Astrocyte (in vitro differentiated cells and primary cell): ENCODE measurements at places on chromosomes 1 and 21. TPM values are rescaled to one million over a fixed set of nuclear protein-coding genes. Genes with fewer than 3 reads are reported as not detected.

OR2T2 gene
- not detected in 2 replicates for total RNA-seq

DNA sequence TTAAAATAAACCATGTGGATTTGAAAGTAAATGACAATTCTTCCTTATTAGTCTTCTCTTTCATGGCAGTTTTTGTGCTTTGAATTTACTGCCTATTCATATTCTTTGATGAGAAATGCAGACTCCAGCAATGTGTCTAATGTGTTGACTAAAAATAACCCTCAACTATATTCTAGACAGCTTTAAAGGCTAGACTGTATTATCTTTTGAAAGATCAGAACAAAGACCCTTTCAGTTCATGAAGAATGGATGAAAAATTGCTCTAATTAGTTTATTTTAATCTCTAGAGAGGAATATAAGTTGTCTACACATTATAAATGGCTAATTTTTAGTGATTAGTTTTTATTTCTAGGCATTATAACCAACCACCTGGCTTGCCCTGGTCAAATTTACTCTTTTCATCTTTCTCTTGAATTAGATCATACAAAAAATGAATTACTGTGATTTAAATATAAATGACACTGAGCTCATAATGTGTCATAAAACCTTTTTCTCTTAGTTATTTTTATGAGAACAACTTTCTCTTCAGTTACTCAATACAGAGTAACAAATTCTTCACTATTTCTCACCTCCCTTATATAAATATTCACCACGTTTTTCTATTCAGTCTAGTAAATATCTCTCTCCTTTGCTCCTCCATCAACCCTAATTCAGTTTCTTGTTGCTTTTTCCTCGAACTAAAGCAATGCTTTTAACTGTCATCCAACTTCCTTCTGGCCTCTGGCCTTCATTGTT, 428.5 kb upstream of the TMPRSS15 start:
- H3K4me3 ChIP-seq = no peak overlapping the region
- no peaks in the 10 kb centered on the region for H3K4me1 ChIP-seq
- H3K27me3 ChIP-seq = no peaks in the 10 kb centered on the region

DNA sequence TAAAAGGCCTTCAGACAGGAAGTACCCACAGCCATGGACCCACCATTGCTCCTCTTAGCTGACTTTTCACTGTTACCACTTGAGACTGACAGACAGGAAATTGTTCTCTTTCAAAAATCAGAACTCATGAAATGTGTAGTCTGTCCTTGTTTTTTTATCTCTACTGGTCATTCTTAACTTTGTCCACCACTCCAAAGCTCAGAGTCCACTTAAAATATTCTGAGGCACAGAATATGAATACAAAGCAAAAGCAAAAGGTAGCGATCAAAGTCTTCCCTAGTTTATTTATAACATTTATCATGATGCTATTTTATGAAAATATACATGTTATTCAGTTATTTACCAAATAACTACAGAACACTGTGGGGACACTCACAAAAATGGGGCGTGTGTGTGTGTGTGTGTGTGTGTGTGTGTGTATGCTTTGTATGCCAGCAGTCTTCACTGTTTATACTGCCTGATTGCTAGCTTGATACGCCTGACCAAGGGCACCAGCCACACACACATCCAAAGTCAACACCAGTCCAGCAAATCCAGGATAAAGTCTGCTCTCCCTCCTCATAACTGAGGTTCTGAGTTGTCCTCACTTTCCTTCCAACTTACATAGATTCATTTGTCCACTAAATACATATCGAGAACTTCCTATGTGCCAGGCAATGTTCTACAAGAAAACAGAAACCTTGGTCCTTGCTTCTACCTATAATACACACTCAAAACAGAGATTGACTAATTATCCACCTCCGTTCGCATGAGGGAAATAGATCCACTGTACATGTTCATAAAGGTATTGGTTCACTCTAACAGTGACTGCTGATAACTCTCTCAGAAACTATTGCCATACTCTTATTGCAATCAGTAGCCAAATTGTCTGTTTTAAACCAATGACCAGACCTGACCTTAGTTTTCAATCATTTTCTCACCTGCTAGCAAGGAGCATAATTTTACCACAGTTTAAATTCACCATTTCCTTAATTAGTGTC, 79.4 kb downstream of the ERICH3 start:
- H3K4me1 ChIP-seq = no peaks in the 10 kb centered on the region
- H3K27ac ChIP-seq = no peak overlapping the region
- DNase-seq = no peak

DNA sequence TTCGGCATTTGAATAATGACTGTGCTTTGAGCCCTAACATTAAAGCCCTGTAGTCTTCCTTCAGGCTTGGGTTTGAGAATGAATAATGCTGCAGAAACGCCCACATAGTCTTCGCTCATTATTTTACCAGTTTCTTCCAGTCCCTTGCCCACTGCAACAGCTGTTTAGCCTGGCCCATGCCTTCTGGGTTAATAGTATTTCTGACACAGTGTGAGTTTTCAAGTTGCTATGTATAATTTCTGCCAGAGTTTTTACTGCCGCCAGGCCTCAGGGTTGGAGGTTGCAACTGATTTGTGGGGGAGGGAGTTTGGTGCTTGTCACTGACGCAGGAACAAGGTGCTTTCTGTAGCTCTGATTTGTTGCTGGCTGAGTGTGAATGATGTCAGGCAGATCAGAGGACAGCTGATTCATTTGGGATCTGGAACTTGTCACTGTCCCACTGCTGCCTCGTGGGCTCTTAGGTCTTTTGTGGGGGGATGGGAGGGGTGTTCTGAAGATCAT, 109.8 kb downstream of the MAST2 start:
- no peaks in the 10 kb centered on the region for H3K36me3 ChIP-seq
- peak overlapping the region; percentile 1 for H3K4me3 ChIP-seq
- H3K27ac ChIP-seq = peak overlapping the region; percentile 75
- peaks cover 17% of the 10 kb centered on the region for H3K4me1 ChIP-seq

DNA sequence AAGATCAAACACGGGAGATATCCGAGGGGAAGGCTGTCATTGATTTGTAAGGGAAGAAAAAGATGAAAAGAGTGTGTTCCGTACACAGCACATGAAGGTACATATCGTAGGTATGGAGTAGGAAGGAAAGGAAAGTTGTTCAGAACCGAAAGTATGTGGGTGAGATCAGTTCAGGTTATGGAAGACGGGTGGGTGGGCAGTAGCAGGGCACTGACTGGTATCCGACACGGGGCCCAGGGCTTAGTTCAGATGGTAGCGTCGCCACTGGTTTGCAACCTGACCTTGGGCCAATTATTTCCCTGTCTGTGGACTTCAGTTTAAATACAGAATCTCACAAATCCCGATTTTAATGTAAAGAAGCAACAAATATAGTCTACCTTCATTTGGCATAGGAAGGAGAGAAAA, 27.8 kb upstream of the A3GALT2 start:
- no peaks in the 10 kb centered on the region for H3K27me3 ChIP-seq
- peaks cover 12% of the 10 kb centered on the region for H3K36me3 ChIP-seq
- H3K4me3 ChIP-seq = peak overlapping the region; percentile 94
- peak overlapping the region; percentile 87 for H3K27ac ChIP-seq

DNA sequence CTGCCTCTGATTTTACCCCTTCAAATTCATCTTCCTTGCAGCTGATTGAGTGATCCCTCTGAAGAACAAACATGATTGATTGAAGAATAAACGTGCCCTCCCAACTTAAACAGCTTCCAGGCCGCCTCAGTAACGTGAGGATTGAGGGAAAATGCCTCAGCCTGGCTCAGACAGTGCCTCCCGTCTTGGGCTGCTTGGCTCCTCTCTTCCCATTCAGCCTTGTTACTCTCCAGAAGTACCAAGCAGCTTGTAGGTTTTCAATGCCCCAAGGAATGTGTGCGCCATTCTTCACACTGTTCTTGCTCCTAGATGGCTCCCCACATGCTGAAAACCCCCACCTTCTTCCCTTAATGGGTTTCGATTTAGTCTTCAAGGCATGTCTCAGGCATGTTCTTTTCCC, 51.8 kb downstream of the ST6GALNAC5 start:
- no peak overlapping the region for H3K4me3 ChIP-seq
- no peak overlapping the region for H3K27ac ChIP-seq
- no peak for DNase-seq
- H3K27me3 ChIP-seq = no peaks in the 10 kb centered on the region

SERPINC1 gene
- not detected in 2 replicates for total RNA-seq

DNA sequence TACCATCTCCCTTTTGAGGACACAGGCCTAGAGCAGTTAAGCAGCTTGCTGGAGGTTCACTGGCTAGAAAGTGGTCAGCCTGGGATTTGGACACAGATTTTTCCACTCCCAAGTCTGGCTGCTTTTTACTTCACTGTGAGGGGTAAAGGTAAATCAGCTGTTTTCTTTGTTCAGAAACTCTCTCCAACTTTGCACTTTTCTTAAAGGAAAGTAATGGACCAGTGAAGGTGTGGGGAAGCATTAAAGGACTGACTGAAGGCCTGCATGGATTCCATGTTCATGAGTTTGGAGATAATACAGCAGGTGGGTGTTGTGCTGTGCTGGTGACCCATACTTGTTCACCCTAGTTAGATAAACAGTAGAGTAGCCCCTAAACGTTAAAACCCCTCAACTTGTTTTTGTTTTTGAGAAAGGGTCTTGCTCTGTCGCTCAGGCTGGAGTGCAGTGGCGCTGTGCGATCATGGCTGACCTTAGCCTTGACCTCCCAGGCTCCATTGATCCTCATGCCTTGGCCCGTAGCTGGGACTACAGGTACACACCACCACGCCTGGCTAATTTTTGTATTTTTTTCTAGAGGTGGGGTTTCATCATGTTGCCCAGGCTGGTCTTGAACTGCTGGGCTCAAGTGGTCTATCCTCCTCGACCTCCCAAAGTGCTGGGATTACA, 4.2 kb downstream of the SOD1 start:
- peaks cover 17% of the 10 kb centered on the region for H3K4me1 ChIP-seq
- no peak overlapping the region for H3K4me3 ChIP-seq
- no peak for DNase-seq
- H3K27ac ChIP-seq = no peak overlapping the region
- no peaks in the 10 kb centered on the region for H3K27me3 ChIP-seq

NECAP2 gene
- total RNA-seq = 78.2 and 80.9 TPM in 2 replicates

GRCh38 chr1:10014016-10014415, 17.0 kb downstream of the RBP7 start:
- H3K27ac ChIP-seq = no peak overlapping the region
- H3K27me3 ChIP-seq = no peaks in the 10 kb centered on the region
